HS-5 (cell line): ENCODE measurements at places on chromosomes 13 and 19.

DNA sequence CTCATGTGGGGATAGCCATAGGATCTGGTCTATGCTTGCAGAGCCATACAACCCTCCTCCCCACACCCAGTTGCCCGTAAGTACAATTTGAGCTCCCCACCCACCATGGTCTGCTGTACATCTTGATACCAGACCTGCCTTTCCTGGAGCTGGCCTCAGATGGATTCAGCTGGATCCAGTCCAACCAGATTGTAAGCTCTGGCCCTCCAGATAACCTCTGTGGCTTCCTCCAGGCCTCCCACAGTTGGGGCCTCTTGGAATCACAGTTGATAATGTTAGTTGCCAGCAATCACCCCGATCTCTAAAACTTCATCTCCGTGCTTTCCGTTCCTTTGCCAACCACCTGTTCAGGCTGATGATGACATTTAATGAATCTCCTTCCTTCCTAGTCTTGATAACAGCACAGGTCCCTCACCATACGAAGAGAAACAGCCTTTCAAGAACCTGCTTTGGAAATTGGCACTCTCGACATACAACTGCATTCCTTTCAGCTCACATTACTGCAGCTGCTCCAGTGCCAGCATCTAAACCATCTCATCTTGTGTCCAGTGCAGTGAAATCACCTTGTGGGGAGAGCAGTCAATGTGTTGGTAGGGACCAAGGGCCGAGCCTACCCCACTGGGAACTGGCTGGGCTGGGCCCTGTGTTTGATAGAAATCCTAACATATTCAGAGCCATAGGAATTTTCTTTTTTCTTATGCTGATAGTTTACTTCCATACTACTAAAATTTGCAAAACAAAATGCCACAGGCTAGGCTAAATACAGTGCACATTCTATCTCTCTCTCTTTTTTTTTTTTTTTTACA lies 15.1 kb upstream of the FOXO1 start:
- no peak for DNase-seq

DNA sequence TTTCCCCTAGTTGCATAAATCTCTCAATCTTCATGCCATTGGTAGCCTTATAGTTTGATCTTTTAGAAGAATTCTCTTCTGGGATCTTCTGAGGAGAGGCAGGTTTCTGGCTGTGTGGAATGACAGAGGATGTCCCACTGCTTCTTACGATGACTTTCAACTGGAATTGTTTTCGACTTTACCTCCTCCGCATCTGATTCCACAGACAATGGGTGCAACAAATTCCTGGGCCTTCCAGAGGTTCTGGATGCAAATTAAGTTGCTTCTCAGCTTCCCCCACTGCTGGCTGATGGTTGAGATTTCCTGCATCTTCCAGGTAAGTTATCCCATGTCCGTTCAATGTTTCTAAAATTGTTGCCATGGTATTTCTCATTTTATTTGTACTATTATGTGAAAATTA lies 142.3 kb upstream of the TSC22D1 start:
- no peak for DNase-seq

DNA sequence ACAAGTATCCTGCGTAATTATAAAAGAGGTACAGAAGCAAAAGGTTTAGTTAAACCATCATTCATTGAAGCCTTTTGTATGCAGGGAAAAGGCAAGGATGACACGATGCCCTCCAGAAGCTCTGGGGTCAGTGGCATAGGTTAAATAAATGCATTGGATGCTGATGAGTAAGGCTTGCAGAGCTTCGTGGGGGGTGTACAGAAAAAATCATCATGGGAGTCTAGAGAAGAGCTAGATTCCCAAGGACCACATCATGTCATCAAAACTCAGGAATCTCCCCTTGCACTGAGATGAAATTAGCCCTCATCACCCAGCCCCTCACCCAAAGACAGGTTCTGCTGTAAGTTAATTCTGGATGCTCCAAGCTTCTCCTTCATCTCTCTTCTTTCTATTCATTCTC lies 8.3 kb downstream of the FPR1 start:
- no peak for DNase-seq

- DNase-seq = no peak
Measured at GRCh38 chr13:23201870-23202269, 21.1 kb downstream of the SGCG start.

GRCh38 chr13:101346161-101346560 lies 70.1 kb downstream of the NALCN start:
- no peak for DNase-seq

GRCh38 chr19:53193535-53194222 lies 521 bp upstream of the ZNF665 start:
- no peak for DNase-seq

- DNase-seq = no peak
Measured at GRCh38 chr13:41577436-41577835, 120.1 kb downstream of the RGCC start.

GRCh38 chr19:48614436-48615230 lies at the start of gene FAM83E:
Gene FAM83E (minus strand): TSS chr19:48615076. CDS start chr19:48613372, 1,704 bp downstream.
- no peak for DNase-seq
